ENCODE measurements at places on chromosomes 4 and X.

- DNase-seq, result no peak
Observed at GRCh38 chr4:5701971-5702370, 6.4 kb downstream of the EVC2 start.

DNA sequence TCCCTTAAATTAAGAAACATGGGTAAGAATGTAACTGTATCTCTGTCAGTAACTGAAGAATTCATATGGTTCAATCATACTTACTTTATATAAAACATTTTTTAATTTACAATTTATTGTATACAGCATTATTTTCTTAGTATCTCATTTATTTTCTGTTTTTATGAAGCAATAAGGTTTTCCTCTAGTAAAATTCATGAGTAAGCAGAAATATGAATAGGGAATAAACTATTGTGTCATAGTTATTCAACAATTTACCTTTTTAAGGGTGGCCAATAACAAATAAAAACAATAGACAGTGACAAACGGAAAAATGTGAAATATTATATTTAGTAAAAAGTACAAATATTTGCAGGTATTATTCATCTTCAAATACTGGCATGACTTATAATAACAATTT is 624.4 kb downstream of the TECRL start:
- no peak for DNase-seq

GRCh38 chr4:165851256-165851655 is 21.8 kb upstream of the TLL1 start:
- no peak for DNase-seq

DNA sequence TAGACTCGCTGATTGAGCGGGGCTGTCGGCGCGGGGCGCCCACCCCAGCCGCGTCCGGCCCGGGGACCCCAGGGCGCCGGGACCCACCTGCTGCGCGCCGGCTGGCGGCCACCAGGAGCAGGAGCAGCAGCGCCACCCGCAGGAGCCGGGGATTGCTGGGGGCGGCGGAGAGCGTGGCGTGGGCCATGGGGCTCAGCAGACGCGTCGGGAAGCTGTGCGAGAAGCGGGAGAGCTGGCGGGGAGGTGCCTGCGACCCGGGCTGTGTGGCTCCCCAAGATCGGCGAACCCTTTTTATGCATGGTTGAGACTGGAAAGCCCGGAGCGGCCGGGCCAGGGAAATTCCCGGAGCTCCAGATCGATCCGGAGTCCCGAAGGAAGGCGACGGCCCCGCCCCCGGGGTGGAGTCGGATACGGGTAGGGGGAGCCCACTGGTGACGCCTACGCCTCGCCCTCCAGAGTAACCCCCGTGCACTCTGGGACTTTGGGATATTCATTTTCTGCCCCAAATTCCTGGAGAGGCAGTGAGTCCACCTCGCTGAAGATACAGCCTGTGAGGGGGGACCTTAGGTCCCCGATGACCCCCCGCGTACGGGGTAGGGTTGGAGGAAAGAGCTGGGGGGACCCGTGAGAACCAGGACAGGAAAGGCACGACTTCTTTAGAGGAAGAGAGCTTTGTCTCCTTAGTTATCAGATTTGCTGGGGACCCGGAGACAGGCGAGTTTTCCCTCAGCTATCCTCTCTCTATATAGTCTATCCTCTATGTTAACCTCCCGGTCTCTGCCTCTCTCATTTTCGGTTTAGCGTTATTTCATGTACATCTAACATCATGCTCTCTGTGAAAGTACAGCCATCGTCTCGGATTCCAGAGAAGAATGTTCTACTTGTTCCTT is at the start of gene CXCL3:
Gene CXCL3, minus strand, starts transcription at position 265 of the 890 bp plus-strand sequence. Its CDS starts 78 bp downstream, at position 187.
- DNase-seq, result no peak

GRCh38 chrX:7188672-7189071 is 40.7 kb upstream of the PUDP start:
- DNase-seq, result no peak

All from vagina (tissue), 2 donors.